ENCODE measurements at places on chromosomes 12 and 14.

- DNase-seq = no peak
Observed at GRCh38 chr12:27342536-27342935, 9.9 kb downstream of the BMAL2 start.

DNA sequence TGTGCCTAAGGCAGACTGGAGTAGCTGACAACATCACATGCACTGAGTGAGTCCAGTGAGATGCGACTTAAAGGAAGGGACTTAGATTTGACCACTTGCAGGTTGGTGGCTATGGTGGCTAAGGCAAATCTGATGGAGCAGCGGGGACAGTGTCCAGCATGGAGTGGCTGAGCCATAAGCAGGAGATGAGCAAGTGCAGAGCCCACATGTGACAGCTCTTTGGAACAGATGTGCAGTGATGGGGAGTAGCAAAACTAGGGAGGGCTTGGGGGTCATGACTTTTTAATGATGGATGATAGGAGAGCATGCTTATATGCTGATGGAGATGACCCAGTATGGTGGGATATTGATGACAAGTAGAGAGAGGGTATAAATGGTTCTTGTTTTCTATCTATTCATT is 80.2 kb downstream of the PELI2 start:
- no peak for DNase-seq

- no peak for DNase-seq
Observed at GRCh38 chr14:24699052-24699451, 65.1 kb upstream of the GZMB start.

GRCh38 chr12:12748044-12748443 is 30.9 kb downstream of the CDKN1B start:
- no peak for DNase-seq

DNA sequence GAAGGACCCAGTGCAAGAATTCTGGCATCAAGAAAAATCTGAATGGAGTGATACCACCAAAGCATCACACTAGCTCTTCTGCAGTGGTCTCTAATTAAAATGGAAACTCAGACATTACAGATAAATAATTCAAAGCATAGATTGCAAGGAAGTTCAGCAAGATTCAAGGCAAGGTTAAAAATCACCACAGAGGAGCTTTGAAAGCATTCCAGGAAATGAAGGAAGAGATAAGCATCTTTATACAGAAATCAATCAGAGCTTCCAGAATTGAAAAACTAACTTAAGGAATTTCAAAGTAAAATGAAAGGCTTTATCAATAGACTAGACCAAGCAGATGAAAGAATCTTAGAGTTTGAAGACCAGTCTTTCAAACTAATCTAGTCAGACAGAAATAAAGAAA is 20.4 kb upstream of the GLIPR1 start:
- DNase-seq = no peak

GRCh38 chr12:108080363-108080762 is 48.7 kb upstream of the WSCD2 start:
- no peak for DNase-seq

GRCh38 chr12:1670358-1671268 is 20.3 kb upstream of the ADIPOR2 start:
- no peak for DNase-seq

DNA sequence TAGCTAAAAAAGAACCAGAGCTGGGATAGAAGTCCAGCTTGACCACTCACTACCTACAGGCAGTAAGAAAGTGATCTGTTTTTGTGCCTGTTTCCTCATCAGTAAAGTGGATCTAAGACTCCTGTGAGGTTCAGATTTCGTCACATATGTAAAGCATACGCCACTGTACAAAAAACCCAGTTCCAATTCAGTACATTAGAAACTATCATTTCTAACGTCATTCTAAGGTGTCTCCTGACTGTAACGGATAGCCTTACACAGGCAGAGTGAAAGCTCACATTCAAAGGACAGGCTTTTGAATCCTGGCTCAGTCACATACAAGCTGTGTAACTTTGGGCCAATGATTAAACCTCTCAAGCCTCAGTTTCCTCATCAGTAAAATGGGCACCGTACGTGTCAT is 3.5 kb downstream of the SLC15A4 start:
- no peak for DNase-seq

DNA sequence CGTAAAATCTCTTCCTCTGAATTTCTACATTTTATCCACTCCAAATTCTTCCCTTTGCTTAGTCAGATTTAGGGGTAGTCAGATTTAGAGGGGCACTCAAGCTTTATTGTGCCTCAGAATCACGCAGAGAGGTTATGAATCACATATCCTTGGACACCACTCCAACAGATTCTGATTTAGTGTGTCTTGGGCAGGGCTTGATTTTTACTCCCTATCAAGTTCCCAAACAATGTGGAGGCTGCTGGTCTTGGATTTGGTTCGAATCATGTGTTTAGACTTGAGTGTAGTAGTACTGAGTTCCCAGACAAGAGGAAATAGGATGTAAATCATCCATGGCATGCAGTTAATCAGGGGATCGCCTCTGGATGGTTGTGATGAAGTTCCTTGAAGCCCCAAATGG is 298.1 kb upstream of the CLEC14A start:
- DNase-seq = no peak

DNA sequence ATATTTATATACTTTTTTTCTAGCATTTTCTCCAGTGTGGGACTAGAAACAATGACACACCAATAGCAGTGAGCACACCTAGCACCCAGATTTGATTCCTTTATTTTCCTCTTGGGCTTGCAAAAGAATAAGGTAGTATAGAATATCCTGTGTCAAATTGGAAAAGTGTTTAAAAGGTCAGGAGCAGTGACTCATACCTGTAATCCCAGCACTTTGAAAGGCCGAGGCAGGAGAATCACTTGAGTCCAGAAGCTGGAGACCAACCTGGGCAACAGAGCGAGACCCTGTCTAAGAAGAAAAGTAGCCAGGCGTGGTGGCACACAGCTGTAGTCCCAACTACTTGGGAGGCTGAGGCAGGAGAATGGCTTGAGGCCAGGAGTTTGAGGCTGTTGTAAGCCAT is 53.8 kb upstream of the SGPP1 start:
- DNase-seq = no peak

GRCh38 chr12:122435186-122435585 is 12.7 kb upstream of the CLIP1 start:
- DNase-seq = no peak

- DNase-seq = no peak
Observed at GRCh38 chr14:69490219-69490918, 5.8 kb downstream of the PLEKHD1 start.

DNA sequence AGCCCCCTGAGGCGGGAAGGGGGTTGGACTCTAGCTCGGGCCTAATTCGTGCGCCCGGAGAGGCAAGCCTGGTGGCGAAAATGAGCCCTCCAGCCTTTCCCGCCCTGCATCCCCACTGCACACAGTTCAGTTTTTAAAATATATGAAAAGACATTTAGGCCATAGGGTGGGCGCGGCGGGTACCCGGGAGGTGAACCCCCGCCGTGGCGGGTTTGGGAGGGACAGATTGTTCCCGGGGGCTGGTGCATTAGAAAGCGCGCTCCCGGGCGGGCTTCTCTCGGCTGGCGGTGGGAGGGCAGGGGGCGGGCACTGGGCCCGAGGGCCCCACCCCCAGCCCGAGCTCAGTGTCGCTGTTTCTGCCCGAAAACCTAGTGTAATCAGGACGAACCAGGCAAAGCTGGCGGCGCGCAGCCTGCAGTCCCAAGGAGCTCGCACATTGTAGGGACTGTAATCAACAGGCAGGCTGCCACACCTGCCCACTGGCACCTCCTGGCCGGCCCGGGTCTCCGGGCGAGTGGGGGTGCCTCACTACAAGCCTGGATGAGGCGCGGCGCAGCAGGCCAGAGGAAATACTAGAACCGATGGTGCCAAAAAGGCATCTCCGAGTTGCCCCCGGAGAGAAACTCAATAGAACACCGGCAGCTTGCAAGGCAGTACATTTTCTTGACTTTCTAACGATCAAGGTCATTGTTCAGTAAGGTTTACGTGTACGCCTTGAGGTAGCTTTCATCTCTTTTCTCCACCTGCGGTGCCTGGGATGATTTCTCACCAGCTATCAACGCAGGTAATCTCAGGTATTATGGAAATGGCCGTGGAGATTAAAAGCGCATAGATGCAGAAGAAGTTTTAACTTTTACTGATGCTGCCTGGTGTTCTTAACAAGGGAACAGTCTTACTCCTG is 764 bp upstream of the SPTB start:
- peak; percentile 19 for DNase-seq

DNA sequence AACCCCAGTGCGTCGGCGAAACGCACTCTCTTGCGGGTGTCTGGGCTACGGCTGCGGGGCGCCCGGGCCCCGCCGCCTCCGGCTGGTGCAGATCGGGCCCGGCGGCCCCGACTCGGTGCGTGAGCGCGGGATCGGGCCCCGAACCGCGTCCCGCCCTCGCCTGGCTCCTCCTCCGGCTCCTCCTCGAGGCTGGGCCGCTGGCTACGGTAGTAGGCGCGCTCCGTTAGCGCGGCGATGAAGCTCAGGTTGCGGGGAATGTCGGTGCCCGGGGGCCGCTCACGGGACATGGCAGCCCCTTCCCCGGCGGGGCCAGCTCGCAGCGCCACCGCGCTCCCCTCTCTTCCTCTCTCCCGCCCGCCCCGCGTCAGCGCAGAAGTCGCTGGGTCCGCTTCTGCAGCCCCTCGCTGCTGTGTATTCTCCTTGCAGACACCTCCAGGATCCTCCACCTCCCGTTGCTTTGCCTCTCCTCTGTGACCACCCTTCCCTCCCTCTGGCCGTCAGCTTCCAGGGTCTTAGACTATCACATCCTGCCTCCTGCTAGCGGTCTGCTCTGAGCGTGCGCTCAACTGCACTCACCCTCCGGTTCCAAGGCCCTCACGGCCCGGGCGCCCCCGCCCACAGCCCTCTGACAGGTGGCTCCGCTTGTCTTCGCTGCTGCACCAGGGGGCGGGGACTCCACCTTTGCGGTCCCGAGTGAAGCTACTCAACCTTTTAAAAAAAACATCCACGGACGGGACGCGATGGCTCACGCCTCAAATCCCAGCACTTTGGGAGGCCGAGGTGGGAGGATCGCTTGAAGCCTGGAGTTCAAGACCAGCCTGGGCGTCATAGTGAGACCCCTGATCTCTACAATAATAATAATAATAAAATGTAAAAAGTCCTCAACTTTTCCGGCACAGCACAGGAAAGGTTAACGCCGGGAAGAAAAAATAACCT is at the start of gene PPP1R3E:
TSS of gene PPP1R3E (minus strand) at position 570 of the 936 bp plus-strand sequence. CDS start at position 287, 283 bp downstream.
- DNase-seq = peak; percentile 64

- no peak for DNase-seq
Observed at GRCh38 chr14:34374998-34375740, 86.9 kb downstream of the SPTSSA start.

DNA sequence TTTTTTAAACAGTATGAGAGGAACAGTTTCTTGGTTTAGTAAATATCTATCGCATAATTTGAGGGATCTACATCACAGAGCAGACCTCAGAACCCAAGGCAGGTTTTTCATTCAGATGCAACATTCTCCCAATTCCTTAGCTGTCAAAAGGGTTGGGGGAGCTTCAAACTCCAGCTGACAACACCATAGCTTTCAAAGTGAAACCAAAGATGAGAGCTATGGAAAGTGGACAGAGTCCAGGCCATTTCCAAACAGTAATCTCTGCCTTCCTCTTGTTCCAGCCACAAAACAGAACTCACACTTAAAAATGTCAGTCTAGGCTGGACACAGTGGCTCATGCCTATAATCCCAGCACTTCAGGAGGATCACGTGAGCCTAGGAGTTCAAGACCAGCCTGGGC is 87.8 kb downstream of the SPRING1 start:
- no peak for DNase-seq

DNA sequence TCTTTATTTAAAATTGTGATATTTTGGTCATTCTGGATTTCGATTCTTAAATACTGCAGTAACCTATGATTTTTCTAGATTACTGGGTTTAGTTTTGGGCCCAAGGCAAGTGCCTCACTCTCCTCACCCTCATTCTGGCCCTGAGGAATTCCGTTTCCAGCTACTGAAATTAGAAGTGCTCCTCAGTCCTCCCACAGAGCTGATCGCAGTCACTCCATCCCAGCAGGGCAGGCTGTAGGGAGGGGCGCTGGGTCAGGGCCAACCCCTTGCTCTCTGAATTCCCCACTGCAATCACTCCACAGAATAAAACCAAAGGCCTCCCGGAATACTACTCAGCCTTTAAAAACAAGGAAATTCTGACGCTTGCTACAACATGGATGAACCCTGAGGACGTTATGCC is 66.5 kb upstream of the DIO3 start:
- no peak for DNase-seq

- DNase-seq = no peak
Observed at GRCh38 chr12:47818467-47819137, 1.1 kb downstream of the HDAC7 start.

- DNase-seq = no peak
Observed at GRCh38 chr12:76878099-76878898, 520 bp downstream of the CSRP2 start.

GRCh38 chr12:86376052-86376451 is 119.9 kb upstream of the MGAT4C start:
- no peak for DNase-seq

DNA sequence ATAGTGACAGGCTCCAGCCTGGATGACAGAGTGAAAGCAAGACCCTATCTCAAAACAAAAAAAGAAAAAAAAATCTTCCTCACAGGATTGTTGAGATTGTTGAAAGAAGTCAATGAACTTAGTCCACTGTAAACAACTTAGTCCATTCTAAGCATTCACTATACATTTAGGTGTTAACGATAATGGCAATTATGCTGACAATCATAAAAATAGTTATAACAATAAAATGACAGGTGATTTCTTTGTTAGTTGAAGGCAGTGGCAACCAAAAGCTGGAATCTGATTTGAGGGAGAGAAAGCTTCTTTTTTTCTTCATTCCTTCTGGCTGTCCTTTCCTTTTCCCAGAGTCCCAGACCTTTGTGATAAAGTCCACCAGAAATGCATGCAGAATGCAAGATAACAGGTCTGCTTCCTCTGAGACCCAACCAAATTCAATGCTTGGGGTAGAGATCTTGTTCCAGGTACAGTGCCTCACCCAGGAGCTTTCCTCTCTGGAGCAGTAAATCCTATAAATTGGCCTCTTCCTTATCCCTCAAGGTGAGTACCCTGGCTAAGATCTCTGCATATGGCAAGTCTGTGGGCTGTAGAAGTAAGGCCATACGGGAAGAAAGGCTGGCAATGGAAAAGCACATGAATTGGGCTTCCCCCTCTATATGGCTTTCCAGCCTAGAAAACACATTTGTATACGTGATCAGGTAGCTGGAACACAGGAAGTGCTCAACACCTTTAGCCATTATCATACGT is 52.5 kb downstream of the PAX9 start:
- no peak for DNase-seq

GRCh38 chr12:32444895-32445294 is 45.5 kb downstream of the FGD4 start:
- no peak for DNase-seq

DNA sequence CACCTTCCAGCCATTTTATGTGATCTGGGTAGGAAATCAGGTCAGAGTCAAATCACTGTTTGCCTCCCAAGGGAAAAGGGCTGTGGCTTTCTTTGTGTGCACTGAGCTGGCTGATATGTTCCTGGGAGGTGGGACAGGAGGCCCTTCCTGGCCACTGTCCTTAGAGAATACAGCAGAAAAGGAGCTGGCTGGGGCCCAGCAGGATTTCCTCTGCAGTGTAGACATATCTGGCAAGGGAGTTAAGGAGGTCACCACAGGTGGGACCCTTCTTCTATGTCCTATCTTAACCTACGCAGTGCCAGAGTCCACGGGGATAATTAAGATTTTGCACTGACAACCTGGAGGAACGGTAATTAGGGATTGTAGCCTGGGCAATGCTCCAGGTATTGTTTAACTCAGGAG is 145.3 kb downstream of the NTF3 start:
- DNase-seq = no peak

All from activated CD4-positive, CD25-positive, alpha-beta regulatory T cell (primary cell).